Activated T-helper 1 cell treated with Interleukin-2 at 50 U/mL for 16 hours (primary cell): ENCODE measurements at places on chromosomes 3 and 15.

- DNase-seq: no peak
Observed at GRCh38 chr3:126965526-126966080, 17.3 kb upstream of the PLXNA1 start.

DNA sequence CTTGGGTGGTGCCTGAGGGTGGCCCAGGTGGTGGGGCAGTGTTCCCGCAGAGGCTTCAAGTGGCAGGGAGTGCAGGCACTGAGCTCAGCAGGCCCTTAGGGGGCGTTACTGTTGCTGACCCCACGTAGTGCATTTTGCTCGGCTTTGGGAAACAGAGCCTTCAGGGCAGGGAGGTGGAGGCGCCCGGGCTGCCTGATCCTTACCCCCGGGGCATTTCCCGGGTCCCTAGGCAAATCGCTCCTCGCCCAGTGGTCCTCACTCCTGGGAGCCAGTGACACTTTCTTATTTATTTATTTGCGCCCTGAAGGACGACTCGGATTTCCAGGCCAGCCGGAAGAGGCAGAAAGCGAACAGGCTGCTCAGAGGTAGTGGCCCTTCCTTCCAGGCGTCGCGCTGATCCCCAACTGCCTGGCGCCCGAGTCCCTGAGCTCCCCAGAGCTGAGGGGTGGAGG is 10.1 kb upstream of the FOXB1 start:
- DNase-seq: no peak

- DNase-seq: no peak
Observed at GRCh38 chr3:149090907-149091306, 4.6 kb upstream of the HLTF start.

DNA sequence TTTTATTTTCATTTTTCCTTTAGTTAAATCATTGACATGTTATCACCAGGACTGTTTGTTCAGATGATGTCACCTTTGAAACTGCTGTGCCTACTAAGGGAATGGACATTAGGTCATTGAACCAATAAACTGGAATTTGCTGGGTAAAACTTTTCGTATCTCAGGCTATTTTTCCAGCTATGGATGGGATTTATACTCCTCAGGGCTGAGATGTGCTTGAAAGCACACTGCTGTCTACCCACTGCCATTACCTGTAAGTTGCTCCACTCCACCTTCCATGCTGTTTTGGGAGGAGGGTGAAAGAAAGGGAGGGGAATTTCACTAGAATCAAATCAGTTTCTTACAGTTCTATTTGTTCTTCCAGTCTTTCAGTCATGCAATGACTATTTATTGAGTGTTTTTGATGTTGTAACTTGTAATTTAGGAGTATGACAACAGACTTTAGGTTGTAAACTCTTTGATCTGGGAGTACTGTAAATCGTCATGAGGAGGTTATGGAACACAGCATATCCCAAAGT is 11.3 kb downstream of the EHD4 start:
- DNase-seq: no peak

DNA sequence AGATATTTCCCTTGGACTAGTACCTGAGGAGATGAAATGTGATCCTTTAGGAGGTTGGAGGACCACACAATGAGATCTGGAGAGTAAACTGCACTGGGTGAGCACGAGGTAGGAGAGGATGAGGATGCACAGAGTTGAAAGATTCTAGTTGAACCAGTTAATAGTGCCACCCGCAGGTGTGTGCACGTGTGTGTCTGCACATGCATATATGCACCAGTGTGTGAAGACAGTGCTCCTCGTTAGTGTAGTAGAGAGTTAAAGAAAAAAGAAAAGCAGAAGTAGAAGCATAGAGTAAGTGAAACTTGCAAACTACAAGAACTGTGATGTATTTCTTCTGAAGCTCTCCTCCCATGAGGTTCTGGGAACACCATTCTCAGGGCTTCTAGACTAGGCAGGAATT is 8.4 kb downstream of the MED12L start:
- DNase-seq: no peak

- no peak for DNase-seq
Observed at GRCh38 chr15:68806220-68807060, 14.3 kb downstream of the ANP32A start.

DNA sequence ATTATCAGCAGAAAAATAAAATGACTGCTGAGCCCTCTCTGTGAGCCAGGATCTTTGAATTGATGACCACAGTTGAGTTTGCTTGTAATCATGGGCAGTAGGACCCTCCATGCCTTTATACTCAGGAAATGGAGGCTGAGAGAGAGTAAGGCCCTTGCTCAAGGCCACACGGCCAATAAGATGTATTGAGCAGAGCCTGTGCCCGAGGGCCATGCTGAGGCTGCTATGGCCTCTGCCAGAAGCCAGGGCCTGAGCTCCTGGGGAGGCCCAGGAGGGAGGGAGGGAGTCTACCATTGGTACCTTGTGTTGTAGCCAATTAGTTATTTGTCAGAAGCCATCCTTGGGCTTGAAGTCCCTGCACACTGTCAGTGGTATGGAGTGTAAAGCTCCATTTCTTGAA is 151.4 kb downstream of the DNAJB8 start:
- no peak for DNase-seq
